ENCODE measurements at places on chromosomes 16 and 17. TPM values are rescaled to one million over a fixed set of nuclear protein-coding genes. Genes with fewer than 3 reads are reported as not detected.

Gene SLC35G6
- not detected for total RNA-seq

Gene GDPD1
- total RNA-seq = 14.9 TPM

Gene APOBR
- 0.17 TPM for total RNA-seq

Gene NPB
- 1.1 TPM for total RNA-seq

Gene ULK2
- 72.3 TPM for total RNA-seq

Gene HSD3B7
- 14.7 TPM for total RNA-seq

Gene CORO7
- total RNA-seq = 22.7 TPM

Gene KRT36
- total RNA-seq = not detected

Gene ACSM2A
- not detected for total RNA-seq

Gene CA5A
- total RNA-seq = 0.55 TPM

- DNase-seq = peak; percentile 3
These were observed 86.8 kb downstream of the USP32 start for GRCh38 chr17:60305141-60305540.

GRCh38 chr17:80414508-80414802 is 512 bp upstream of the ENDOV start:
- DNase-seq = peak; percentile 28

DNA sequence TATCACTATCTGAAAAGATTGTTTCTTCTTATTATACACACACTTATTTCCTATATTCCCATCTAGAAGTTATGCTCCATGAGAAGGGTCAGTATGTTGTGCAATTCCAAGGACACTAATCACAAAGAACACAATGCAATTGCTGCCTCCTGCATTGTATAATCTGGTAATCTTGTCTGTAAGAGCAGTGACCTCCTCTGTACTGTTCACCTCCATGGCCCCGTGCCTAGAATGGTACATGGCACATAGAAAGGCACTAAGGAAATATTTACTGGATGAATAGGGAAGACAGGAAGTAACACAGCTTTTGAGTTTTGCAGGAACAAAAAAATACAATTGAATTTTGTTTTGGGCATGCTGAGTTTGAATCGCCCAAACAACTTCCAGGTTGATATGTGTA is 214.6 kb upstream of the SALL1 start:
- DNase-seq = no peak

DNA sequence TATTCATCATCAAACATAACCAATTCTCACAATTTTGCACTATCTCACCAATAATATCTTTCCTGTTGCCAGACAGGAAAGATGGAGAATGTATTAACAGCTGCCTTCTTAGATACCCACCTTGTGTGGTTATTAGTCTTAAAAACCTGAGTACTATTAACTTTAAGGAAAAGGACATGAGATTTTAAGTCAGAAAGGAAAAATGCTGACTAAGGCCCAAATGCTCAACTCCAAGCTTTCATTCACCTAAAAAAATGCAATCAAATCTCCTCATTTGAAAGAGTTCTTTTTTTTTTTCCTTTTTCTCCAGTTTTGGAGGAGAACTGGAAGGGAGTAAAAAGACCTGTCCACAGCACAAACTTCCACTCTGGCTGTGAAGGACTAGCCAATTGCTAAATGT is 61.3 kb upstream of the PHOSPHO1 start:
- no peak for DNase-seq

DNA sequence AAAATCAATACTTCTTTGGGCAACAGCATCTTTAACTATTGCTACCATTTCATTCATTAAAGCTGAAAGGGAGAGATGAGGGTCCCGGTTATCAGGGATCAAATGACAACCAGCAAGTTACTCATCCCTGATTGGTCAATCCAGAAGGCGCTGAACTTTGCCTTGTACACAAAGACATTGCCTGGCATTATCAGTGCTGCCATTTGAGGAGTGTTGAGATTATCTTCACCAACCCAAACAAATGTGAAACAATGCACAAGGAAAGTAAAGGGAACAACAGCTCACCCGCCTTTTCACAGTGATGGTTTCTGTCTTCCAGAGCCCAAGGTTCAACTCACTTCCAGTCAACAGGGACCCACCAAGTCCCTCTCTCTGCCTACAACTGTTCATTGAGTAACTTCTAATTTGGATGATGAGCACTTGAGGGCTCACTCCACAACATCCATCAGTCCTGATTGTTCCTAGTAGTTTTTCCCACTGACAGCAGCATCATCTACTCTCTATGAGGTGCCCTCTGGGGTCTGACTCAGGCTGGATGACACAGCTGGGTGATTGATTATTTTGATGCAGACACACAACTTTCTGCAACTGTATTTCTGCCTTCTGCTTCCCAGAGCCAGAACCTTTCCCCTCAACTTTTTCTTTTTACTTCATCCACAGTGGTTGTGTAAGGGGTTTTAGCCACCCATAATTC is 32.0 kb downstream of the LYRM9 start:
- no peak for DNase-seq

DNA sequence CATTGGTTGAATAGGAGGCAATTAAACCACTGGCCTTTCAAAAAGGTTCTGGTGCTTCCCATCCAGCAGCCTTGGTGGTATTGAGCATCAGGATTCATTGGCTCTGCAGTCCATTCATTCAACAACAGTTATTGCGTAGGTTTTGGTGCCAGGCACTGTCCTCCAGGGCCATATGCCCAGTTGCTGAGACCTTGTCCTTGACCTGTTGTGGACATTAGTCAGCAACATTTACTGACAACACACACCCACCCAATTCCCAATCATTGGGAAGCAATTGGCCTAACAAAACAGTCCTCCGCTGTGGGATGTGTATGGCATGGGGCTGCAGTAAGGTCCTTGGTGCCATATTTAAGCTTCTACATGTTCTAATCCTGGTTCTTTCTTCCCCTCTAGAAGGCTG is 82.2 kb downstream of the AXIN2 start:
- DNase-seq = no peak

DNA sequence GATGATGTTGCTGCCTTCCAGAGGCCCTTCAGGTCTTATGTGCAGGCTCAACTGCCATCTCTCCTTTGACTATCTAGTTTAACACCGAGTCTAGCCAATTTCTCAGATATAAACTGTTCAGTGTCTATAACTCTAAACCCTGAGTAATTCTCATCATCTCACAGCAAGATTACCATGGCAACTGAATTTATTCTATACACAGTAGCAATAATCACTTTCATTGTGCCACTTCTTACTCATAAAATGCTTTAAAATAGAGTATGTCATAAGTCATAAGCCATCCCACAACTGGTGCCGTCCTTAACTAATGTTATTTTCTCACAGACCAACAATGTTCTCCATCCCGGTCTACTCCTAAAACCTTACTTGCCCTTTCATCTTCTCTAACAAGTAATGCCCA is 45.0 kb downstream of the SYNRG start:
- no peak for DNase-seq

GRCh38 chr17:16878084-16878483 is 93.8 kb downstream of the TNFRSF13B start:
- DNase-seq = no peak

GRCh38 chr16:556474-557173 is 3.6 kb upstream of the PRR35 start:
- DNase-seq = no peak

DNA sequence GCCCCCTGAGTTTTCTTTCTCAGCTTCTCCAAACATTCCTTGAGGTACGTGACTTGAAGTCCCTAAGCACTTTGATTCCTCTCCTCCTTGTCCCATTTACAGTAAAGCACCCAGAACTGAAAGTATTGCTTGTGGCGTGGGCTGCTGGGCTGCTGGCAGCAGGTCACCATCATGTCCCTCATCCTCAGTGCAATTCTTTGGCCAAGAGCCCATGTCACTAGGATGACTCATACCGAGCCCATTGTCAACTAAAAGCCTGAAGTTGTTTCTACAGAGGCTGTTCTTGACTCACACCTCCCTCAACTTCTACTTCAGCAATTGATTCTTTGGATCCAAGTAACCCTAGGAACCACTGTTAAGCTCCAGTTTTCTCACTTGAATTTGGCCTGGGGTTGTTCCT is 54.3 kb downstream of the KPNA2 start:
- DNase-seq = no peak

DNA sequence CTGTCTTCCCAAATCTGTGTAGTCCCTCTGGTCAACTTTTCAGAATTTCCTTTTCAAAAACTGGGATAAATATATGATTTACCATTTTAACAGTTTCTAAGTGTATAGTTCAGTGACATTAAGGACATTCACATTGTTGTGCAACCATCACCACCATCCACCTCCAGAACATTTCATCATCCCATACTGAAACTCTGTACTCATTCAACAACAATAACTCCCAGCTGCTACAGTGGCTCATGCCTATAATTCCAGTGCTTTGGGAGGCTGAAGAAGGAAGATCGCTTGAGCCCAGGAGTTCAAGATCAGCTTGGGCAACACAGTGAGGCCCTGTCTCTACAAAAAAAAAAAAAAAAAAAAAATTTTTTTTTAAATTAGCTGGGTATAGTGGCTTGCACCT is 131.0 kb downstream of the AATF start:
- no peak for DNase-seq

DNA sequence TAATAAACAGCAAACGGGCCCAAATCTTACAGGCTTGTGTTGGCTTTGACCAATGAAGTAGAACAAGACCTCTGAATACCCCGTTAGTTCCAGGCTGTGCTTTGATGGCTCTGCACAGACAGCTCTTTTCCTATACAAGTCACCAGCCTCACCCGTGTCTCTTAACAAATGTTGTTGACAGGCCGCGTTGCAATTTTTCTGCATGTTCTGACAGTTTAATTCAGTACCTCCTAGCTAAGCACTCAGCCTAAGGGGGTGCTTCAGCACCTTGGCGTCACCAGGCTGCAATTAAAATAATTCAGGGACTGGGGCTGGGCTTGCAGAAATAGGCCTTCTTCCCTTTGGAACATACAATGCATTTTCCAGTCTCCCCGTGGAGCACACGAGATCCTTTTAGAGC is 500.1 kb downstream of the MAF start:
- DNase-seq = no peak

DNA sequence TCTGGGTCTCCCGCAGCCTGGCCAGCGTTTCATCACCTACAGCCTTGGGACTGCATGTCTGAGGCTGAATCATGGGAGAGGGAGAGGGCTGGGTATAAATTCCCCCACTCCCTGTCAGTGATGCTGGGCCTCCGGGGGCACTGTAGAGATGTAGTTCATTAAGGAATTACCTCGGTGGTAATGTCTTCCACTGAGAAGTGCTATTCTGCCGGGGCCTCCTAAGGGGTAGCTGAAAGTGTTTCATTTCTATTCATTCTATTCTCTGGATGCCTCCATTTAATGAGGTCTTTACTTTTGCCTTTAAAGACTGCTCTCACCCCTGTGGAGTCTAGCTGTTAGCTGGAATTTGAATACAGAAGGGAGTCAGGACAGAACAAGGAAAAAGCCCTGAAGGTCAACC is 116.4 kb upstream of the HS3ST4 start:
- DNase-seq = no peak

- no peak for DNase-seq
These were observed 80.3 kb downstream of the MRTFB start for GRCh38 chr16:14151256-14152030.

DNA sequence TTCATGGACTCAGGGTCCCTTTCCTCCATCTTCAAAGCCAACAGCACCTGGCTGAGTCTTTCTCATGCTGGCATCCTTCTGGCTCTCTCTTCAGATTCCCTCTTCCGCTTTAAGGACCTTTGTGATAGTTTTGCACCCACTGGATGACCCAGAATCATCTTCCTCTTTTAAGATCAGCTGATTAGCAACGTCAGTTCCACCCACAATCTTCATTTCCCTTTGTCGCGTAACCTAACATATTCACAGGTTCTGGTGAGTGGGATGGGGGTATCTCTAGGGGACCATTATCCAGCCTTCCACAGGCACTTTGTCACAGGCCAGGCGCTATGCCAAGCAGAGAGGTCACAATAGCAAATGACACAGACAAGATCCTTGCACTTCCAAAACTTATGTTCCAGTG is 593.8 kb downstream of the MAF start:
- no peak for DNase-seq

GRCh38 chr17:82545071-82545462 is 25.5 kb downstream of the FOXK2 start:
- no peak for DNase-seq

- no peak for DNase-seq
These were observed 92.4 kb upstream of the RPH3AL start for GRCh38 chr17:444879-445454.

- no peak for DNase-seq
These were observed 13.1 kb downstream of the SOST start for GRCh38 chr17:43745541-43745940.

GRCh38 chr16:81823111-81823510 is 44.0 kb downstream of the PLCG2 start:
- no peak for DNase-seq

DNA sequence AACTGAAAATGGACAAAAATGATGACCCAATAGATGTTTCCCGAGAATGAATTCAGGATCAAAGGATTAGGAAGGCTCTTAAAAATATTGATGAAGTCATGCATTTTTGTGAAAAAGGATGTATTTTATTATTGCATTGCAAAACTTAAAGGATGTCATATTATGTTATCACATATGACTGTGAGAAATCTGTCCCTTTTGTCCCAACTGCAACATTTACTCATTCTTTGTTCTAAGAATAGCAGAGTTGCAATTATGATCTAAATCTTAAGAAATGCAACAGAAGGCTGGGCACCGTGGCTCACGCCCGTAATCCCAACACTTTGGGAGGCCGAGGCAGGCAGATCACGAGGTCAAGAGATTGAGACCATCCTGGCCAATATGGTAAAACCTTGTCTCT is 13.1 kb upstream of the MYH13 start:
- DNase-seq = no peak

DNA sequence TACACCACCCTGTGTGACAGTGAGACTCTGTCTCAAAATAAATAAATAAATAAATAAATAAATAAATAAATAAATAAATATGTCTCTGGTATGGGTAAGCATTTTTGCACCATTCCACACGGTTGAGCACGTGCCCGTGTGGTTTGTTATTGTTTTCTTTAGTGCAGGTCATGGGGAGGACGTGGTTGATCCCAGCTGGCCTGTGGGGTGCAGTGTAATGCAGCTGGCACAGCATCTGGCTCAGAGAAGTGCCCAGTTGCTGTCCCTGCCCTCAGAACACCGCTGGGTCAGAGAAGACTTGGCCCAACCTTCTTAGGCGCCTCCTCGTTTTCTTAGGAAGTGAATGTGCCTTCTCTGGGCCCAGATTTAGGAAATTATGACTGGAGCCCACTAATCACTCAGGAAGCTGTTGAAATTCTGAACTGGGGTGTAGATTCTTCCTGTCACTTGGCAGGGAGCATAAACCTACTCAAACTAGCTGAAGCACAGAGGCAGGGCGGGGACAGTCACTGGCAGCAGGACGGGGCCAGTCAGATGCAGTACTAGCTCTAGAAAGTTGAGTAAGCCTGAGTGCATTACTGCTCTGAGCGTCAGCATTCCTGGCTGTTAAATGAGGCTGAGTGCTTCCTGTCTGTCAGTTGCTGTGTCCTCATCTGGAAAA is 85.9 kb downstream of the SNX29 start:
- no peak for DNase-seq
